Breast epithelium (tissue), 4 donors: ENCODE measurements at places on chromosomes 3 and 15.

GRCh38 chr3:117846238-117846637 is 1136.7 kb downstream of the TUSC7 start:
- no peaks in the 10 kb centered on the region for H3K36me3 ChIP-seq
- no peaks in the 10 kb centered on the region for H3K4me1 ChIP-seq
- no peak overlapping the region for H3K4me3 ChIP-seq

DNA sequence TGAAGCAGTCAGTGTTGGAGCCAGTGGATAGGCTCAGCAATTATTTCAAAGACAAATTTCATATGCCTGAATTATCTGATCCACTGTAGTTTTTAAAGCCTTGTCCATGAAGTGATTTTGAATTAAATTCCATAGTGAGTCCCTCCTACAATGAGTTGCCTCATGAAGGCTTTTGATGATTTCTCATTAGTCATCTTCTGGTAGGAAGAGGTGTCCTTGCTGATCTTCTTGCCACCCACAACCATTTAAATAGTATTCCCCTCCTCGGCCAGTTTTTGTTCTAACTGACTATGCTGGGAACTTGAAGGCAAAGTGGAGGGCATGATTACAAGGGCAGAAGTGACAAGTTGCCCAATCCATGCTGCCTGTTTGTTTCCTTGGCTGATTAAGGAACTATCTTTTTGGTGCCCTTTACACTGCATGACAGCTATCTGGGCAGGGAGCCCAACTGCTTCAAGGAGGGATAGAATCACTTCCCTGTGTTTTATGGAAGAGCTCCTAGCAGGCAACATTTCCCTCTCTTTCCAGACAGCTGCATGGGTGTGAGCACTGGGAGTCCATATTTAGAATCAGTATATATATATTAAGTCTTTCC is 617.5 kb downstream of the ZPLD1 start:
- H3K36me3 ChIP-seq: no peaks in the 10 kb centered on the region
- DNase-seq: no peak
- H3K4me1 ChIP-seq: no peaks in the 10 kb centered on the region
- no peak overlapping the region for H3K4me3 ChIP-seq

DNA sequence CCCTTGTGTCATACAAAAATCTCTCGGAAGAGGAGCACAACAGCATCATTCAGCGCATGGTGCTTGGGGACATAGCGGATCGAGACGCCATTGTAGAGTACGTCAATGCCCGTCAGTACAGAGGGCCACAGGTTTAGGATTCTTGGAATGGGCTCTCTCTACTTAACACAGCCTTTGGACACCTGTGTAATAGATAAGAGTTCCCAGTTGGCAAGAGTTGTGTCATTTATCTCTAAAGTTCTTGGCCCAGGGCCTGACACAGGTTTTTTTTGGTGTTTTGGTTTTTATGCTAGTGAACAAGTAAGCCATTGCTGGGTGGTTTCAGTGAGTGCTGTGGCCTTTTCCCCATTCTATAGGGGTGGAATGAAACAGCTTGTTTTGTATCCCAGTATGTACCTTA is 54.1 kb downstream of the SNRK start:
- H3K4me1 ChIP-seq: no peaks in the 10 kb centered on the region
- DNase-seq: no peak
- no peak overlapping the region for H3K27ac ChIP-seq
- H3K36me3 ChIP-seq: peaks cover 11% of the 10 kb centered on the region

GRCh38 chr15:31328428-31328968 is 1.9 kb downstream of the KLF13 start:
- H3K4me3 ChIP-seq: peak overlapping the region; percentile 70
- no peaks in the 10 kb centered on the region for H3K27me3 ChIP-seq
- no peak for DNase-seq
- no peaks in the 10 kb centered on the region for H3K36me3 ChIP-seq
- peaks cover 4% of the 10 kb centered on the region for H3K4me1 ChIP-seq
- H3K27ac ChIP-seq: peak overlapping the region; percentile 98

GRCh38 chr15:93332168-93332553 is 243.2 kb upstream of the RGMA start:
- H3K4me1 ChIP-seq: no peaks in the 10 kb centered on the region
- no peaks in the 10 kb centered on the region for H3K36me3 ChIP-seq
- H3K4me3 ChIP-seq: no peak overlapping the region

GRCh38 chr15:51103330-51103729 is 8.6 kb upstream of the TNFAIP8L3 start:
- H3K4me3 ChIP-seq: no peak overlapping the region
- no peak overlapping the region for H3K27ac ChIP-seq
- no peak for DNase-seq
- H3K4me1 ChIP-seq: no peaks in the 10 kb centered on the region

DNA sequence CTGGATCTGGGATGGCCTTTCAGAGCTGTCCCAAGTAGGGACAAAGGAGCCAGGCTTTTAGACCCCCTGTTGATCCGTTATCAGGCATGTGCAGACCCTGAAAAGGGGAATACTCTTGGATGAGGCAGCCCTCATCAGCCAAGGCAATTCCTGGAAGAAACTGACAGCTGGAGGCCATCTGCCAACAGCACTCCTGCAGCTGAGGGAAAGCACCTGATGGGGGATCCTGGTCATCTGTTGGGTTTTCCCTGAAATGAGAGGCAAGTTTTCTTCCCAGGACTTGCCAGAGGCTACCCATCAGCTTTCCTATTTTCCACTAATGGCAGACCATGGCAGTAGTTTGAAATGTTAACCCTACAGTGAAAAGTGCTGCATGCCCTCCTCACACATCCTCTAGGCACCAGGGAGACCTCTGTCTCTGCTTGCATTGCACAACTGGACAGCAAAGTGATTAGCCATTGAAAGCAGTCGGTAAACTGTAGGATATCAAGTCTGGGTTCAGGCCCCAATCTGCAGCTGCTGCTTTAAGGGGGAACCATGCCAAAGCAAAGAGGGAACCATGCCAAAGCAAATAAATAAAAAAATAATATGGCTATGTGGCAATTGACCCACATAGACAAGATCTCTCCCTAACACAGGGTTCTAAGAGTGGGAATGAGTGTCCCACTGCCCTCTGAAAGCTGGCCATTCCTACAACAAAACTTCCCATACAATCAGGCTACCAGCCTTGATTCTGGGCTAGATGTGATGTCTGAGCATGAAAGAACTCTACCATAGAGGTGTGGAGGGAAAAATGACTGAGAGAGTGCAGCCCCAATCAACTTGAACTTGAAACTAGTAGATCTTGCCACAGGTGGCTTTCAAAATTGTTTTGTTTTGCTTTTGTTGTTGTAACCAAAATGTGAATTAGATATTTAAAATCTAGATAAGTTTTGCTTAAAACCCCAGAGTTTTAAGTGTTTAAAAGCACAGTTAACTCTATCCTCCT is 232.0 kb upstream of the STT3B start:
- no peak for DNase-seq
- no peak overlapping the region for H3K27ac ChIP-seq
- no peak overlapping the region for H3K4me3 ChIP-seq
- H3K36me3 ChIP-seq: no peaks in the 10 kb centered on the region

- H3K36me3 ChIP-seq: no peaks in the 10 kb centered on the region
- H3K27ac ChIP-seq: no peak overlapping the region
- no peak overlapping the region for H3K4me3 ChIP-seq
- no peak for DNase-seq
- no peaks in the 10 kb centered on the region for H3K27me3 ChIP-seq
These were observed 17.2 kb upstream of the CRABP1 start for GRCh38 chr15:78322724-78323521.

DNA sequence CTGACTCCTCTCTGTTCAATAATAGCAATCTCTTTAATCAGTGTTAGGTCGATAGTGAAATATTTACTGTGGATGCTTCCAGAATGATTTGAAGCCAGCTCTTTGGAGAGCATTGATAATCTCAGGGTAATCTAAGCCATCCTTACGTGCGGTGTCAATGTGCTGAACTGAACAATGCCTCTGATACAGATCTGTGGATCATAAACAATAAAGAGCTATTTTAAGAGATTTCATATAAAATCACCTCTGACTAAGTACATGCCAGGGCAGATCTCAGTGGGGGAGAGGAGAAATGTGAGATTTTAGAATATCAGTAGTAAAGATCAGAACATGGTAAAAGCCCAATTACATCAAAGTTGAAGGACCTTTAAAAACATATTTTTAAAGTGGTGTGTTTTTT is 319.3 kb upstream of the GBE1 start:
- no peak overlapping the region for H3K27ac ChIP-seq
- H3K36me3 ChIP-seq: no peaks in the 10 kb centered on the region
- no peak overlapping the region for H3K4me3 ChIP-seq
- no peaks in the 10 kb centered on the region for H3K4me1 ChIP-seq
- H3K27me3 ChIP-seq: no peaks in the 10 kb centered on the region

- DNase-seq: no peak
- H3K27me3 ChIP-seq: no peaks in the 10 kb centered on the region
- H3K4me3 ChIP-seq: no peak overlapping the region
- no peaks in the 10 kb centered on the region for H3K4me1 ChIP-seq
- peak overlapping the region; percentile 61 for H3K27ac ChIP-seq
These were observed 27.8 kb upstream of the AP4E1 start for GRCh38 chr15:50880651-50881114.

GRCh38 chr15:44145495-44145894 is 49.6 kb downstream of the FRMD5 start:
- H3K4me3 ChIP-seq: no peak overlapping the region
- no peaks in the 10 kb centered on the region for H3K4me1 ChIP-seq
- no peak for DNase-seq
- no peak overlapping the region for H3K27ac ChIP-seq
- no peaks in the 10 kb centered on the region for H3K36me3 ChIP-seq
- no peaks in the 10 kb centered on the region for H3K27me3 ChIP-seq

DNA sequence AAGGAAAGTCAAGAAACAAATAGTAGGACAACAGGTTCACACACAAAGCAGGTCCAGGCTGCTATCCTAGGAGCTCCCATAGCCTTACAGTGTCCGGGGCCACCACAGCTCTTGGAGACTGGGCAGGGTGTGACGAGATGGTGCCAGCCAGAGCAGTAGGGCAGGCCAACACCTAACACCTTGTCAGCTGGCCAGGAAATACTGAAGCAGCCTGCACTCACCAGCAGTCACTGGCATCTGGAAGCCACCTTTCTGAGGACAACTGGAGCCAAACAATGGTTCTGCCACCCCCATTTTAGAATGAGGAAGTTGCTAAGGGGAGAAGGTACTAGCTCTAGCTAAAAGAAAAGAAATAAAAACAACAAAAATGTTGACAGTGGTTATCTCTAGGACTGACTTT is 47.2 kb downstream of the CCDC12 start:
- H3K4me1 ChIP-seq: peaks cover 8% of the 10 kb centered on the region
- no peak overlapping the region for H3K4me3 ChIP-seq
- H3K27me3 ChIP-seq: no peaks in the 10 kb centered on the region
- H3K27ac ChIP-seq: peak overlapping the region; percentile 32
- peak; percentile 73 for DNase-seq
- H3K36me3 ChIP-seq: no peaks in the 10 kb centered on the region

GRCh38 chr15:72312605-72313447 is 7.1 kb downstream of the CELF6 start:
- H3K4me1 ChIP-seq: no peaks in the 10 kb centered on the region
- H3K27ac ChIP-seq: no peak overlapping the region
- no peak overlapping the region for H3K4me3 ChIP-seq
- peak; percentile 26 for DNase-seq

DNA sequence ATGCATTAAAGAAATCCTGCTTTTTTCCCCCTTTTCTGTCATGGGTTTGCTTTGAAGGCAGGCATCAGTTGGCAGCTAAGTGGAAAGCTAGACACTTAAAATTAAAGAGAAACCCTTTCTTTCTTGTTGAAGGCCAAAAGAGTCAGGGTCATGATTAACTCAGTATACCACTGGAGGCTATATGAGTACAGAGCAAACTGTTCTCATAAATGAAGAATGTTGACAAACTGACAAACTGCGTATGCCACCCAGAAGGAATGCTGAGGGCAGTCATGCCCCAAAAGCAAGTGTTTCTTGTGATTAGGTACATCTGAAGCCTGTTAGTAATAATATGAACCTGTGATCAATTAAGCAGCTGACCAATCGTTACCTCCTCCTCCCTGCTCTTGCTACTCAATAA is 43.6 kb upstream of the COL6A6 start:
- no peaks in the 10 kb centered on the region for H3K27me3 ChIP-seq
- no peaks in the 10 kb centered on the region for H3K4me1 ChIP-seq
- no peaks in the 10 kb centered on the region for H3K36me3 ChIP-seq
- H3K4me3 ChIP-seq: no peak overlapping the region
- no peak for DNase-seq

DNA sequence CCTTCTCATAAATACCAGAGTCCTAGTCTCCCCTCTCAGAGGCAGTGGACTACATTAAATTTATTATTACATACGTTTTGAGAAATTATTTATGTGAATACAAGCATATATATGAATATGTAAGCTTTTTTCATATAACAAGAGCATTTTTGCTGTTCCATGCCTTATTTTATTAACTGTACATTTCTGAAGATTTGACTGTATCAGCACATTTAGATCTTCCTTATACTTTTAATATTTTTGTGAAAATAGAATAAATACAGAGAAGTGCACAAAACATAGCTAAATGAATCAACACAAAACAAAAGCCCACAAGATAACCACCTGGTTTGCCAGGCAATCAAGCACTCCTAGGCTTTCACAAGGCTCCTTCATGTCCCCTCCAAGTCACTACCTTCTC is 27.8 kb downstream of the HHLA2 start:
- no peak overlapping the region for H3K4me3 ChIP-seq
- no peak for DNase-seq
- no peaks in the 10 kb centered on the region for H3K36me3 ChIP-seq
- H3K27me3 ChIP-seq: no peaks in the 10 kb centered on the region
- no peaks in the 10 kb centered on the region for H3K4me1 ChIP-seq

- H3K4me1 ChIP-seq: peaks cover 19% of the 10 kb centered on the region
- H3K36me3 ChIP-seq: no peaks in the 10 kb centered on the region
- no peaks in the 10 kb centered on the region for H3K27me3 ChIP-seq
- no peak for DNase-seq
- no peak overlapping the region for H3K4me3 ChIP-seq
These were observed 16.9 kb downstream of the TMEM43 start for GRCh38 chr3:14141602-14142341.

- H3K27me3 ChIP-seq: no peaks in the 10 kb centered on the region
- H3K4me3 ChIP-seq: no peak overlapping the region
- H3K27ac ChIP-seq: no peak overlapping the region
- DNase-seq: no peak
- no peaks in the 10 kb centered on the region for H3K4me1 ChIP-seq
These were observed 124.4 kb downstream of the PTPRG start for GRCh38 chr3:61685755-61686154.

DNA sequence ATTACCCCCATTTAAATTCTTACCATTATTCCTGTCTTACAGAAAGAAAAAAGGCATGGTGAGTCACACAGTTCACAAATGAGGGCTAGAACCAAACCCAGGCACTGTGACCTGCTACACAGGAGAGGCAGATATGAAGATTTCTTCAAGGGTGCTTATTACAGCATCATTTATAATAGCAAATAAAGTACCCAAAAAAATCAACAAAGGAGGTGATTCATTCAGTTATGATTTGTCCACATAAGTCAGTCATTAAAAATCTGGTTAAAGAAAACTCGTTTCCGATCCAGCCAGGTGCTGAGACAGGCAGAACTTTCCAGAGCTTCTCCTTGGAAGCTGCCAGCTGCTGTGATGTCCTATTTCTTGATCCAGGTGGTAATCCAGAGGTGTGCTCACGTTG is 7.5 kb upstream of the LOXL1 start:
- H3K27ac ChIP-seq: no peak overlapping the region
- H3K27me3 ChIP-seq: no peaks in the 10 kb centered on the region
- no peak overlapping the region for H3K4me3 ChIP-seq
